ENCODE measurements at places on chromosomes 4 and X.

DNA sequence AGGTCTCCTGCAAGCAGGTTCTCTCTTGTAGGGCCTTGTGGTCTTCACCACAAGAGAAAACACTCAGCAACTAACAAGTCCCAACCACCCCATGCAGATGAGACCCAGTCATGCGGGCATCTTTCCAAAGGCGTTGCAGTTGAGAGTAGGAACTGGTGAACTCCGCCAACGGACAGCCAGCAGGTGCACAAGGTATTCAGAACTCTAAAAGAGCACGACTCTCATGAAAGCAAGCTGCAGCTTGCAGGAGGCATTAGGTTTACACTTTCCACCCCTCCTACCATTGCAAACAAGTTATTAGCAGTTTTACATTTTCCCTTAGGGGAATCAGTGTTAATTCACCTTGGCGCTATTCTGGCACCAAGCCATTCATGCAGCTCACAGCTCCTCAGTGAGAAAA lies 173.4 kb upstream of the KIT start:
- no peak for DNase-seq

DNA sequence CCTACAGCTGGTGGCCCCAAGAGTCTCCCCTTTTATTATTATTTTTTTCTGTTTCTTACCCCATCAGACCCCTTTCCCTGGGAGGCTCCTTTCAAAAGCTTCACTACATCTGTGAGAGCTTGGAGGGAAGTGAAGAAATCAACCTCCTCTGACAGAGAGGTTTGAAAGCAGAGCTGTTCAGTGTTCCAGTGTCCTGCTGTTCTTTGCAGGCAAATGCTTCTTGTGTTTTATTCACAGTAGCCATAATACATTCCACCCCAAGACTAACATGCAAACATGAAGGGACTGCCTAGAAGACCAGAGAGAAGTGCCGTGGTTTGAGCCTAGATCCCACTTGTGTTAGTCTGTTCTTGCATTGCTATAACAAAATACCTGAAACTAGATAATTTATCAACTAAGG lies 192.1 kb downstream of the PTTG2 start:
- DNase-seq: no peak

DNA sequence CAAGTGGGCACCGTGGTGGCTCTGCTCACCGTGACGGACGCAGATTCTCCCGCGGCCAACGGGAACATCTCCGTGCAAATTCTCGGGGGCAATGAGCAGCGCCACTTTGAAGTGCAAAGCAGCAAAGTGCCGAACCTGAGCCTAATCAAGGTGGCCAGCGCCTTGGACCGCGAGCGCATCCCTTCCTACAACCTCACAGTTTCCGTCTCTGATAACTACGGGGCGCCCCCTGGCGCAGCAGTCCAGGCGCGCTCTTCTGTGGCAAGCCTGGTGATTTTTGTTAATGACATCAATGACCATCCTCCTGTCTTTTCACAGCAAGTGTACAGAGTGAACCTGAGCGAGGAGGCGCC lies 2.7 kb downstream of the FAT4 start:
- DNase-seq: no peak

DNA sequence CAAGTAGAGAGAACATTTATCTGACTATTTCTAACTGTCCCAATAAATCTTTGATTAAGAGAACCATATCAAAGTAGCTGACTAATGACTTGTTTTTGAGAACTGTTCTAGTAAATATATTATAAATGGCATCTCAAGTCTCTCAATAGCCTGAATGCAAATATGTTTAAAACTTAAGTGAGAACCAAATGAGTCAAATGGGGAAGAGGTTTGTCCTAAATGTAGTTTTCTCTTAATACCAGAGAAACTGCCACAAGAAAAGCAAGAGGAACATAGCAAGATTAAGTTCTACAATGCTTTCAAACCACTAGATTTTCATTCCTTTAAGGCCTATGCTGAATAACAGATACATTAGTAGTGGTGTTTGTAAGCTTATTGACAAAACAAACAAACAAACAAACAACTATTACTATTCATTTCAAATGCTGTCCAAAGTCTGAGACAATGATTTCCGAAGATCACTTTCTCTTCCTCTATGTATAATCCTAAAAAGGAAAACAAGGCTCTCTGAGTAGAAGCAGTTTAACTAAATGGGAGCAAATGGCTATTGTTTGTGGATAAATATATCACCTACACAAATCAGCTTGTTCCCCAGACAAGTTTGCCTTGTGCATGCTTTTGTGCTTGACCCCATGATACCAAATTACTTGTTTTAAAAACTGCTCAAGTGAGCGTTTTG lies 408.4 kb upstream of the EMCN start:
- DNase-seq: no peak

DNA sequence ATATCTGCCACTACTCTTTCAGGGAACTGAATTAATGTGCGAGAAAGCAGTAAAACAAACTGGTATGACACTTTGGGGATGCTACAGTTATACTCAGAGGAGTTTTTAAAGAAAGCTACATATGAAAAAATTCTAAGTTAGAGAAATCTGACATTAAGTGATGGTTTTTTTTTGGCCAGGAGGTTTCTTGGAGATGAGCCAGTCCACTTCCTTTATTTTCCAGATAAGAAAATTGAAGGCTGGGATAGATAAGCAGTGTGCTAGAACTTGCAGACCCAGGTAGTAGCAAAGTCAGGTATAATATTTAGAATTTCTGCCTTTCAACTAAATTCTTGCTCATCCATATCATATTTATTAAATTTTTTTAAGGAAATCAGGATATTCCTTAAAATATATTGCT lies 106.8 kb downstream of the FAT4 start:
- no peak for DNase-seq

DNA sequence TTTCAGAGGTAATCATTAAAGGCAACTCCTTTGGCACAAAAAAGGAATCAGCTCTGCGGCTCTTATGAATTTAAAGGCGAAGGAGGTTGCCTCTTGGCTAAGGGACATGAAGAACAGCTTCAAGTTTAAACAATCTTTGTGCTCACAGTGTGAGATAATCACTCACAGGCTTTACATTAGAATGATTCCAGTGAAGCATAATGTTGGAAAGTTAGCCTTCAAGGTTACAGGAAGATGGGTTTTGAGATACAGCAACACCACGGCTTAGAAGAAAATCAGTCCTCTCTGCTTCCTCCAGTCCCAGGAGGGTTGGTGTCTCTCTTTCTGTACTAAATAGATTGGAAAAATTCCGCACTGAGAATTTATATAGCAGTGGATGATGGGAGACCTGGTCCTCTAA lies 11.6 kb upstream of the SCD5 start:
- no peak for DNase-seq

GRCh38 chr4:143486314-143486713 lies 27.2 kb upstream of the SMARCA5 start:
- DNase-seq: no peak

DNA sequence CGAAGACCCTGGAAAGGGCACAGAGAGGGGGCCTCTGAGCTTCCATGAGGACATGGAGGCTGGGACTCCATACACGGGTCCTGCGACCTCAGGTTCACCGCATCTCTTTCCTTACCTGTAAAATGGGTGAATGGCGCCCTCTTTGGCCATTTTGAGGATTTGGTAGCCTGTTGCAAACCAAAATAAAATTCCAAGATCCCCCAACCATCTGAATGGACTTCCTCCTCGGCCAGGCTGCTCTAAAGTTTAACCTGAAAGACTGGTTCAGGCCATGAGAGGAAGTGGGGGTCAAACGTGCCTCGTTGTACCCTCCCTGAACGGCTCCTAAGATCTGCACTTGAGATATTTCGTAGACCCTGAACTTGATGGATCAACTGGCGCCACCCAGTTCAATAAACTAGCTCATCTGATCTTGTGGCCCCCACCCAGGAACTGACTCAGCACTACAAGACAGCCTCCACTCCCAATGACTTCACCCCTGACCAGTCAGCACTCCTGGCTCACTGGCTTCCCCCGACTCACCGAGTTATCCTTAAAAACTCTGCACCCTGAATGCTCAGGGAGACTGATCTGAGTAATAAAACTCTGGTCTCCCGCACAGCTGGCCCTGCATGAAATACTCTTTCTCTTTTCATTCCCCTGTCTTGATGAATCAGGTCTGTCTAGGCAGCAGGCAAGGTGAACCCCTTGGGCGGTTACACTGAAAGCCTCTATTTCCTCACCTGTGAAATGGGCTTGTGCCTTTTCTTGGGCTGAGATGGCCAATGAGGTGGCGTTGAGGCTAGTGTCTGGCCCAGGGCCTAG lies 32.9 kb upstream of the GPR78 start:
- no peak for DNase-seq

- no peak for DNase-seq
Observed at GRCh38 chr4:10958226-10958856, 273.8 kb upstream of the CLNK start.

- no peak for DNase-seq
Observed at GRCh38 chrX:30786374-30786773, 102.7 kb downstream of the TAB3 start.

DNA sequence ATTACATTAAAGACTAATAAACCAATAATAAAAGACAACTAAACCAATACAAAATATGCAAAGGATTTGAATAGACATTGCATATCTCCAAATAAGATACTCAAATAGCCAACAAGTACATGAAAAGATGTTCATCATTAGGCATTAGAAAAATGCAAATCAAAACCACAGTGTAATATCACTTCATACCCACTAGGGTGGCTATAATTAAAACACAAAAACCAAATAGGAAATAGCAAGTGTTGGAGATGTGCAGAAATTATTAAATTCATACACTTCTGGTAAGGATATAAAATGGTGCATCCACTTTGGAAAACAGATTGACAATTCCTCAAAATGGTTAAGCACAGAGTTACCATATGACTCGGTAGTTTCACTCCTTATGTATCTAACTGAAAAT lies 860.8 kb upstream of the DIAPH2 start:
- no peak for DNase-seq
